Cardiac muscle cell (in vitro differentiated cells and primary cell): ENCODE measurements at places on chromosomes 13 and 19. TPM values are rescaled to one million over a fixed set of nuclear protein-coding genes. Genes with fewer than 3 reads are reported as not detected.

Gene PINLYP
- 8.7 and 12.8 TPM in 2 replicates for polyA plus RNA-seq

GRCh38 chr13:31437975-31438374 is 238.2 kb downstream of the B3GLCT start:
- H3K27ac ChIP-seq, result no peak overlapping the region
- no peak overlapping the region for H3K4me3 ChIP-seq
- no peak for DNase-seq
- peaks cover 7% of the 10 kb centered on the region for H3K4me1 ChIP-seq

GRCh38 chr13:96551546-96551945 is 442.7 kb downstream of the OXGR1 start:
- no peak for DNase-seq
- no peaks in the 10 kb centered on the region for H3K36me3 ChIP-seq
- H3K4me1 ChIP-seq, result no peaks in the 10 kb centered on the region
- no peaks in the 10 kb centered on the region for H3K27me3 ChIP-seq
- H3K27ac ChIP-seq, result no peak overlapping the region

DNA sequence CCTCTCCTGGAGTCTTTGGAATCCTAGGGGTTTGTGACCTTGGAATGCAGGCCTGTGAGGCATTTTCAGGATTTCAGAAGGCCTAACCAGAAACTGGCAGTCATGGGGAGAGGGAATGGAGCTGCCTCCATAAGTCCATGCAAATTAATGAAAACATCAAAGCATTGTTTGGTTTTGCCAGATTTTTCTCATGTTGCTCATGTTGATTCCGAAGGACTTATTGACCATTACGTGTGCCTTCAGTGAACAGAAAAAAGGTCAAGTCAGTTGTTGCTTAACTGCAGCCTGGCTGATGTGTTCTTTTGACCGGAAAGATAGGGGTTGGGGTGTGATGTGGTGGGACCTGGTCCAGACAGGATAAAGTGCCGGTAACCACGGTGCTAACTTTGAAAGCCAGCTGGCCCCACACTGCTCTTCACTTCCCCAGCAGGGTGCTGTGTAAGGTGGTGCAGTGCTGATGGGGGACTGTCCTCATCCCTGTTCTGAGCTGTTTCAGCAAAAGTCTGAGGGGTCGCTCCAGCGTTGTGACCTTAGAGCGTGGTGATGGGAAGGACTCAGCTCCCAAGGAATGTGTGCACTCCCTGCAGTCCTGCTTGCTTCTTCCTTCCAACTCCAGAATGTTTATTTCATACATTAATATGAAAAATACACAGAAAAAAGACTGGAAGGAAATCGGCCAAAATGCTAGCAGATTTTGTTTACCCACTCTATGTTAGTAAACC is 3.5 kb downstream of the RNF113B start:
- H3K36me3 ChIP-seq, result no peaks in the 10 kb centered on the region
- H3K4me3 ChIP-seq, result no peak overlapping the region
- no peaks in the 10 kb centered on the region for H3K27me3 ChIP-seq
- peak overlapping the region; percentile 68 for H3K27ac ChIP-seq
- peak; percentile 85 for DNase-seq

DNA sequence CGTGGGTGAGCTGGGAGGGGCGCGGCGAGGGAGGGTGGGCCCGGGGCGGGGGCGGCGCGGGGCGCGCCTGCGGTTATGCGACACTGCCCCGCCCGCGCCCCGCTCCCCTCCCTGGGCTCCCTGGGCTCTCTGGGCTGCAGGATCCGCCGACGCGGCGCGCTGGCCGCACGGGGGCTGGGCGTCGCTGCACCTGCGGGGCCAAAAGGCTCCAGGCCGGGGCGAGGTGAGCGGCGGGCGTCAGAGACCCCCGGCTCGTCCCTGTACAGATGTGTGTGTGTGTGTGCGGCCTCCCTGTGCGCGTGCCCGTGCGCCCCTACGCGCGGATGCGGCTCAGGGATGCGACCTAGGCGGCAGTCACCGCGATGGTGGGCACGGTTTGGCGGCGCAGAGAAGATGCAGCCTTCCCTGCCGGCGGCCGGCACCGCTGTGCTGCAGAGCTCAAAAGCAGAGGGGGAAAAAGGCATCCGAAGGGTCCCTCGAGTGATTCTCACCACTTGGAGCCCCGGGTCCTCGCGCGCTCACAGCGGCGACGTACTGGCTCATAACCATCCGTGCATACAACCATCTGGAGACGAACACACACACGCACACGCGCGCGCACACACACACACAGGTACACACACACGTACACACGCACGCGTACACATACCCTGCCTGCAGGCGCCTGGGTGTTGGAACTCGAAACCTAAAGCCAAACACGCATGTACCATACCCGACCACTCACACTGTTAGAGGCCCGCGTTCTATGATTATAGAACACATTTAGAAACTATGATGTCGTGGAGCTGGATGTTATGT is 709 bp downstream of the ATP8A2 start:
- H3K27ac ChIP-seq, result no peak overlapping the region
- H3K27me3 ChIP-seq, result peaks cover 71% of the 10 kb centered on the region
- peaks cover 7% of the 10 kb centered on the region for H3K4me1 ChIP-seq

GRCh38 chr19:46426506-46427162 is 2.1 kb downstream of the PNMA8C start:
- no peaks in the 10 kb centered on the region for H3K36me3 ChIP-seq
- peaks cover 6% of the 10 kb centered on the region for H3K4me1 ChIP-seq
- peak overlapping the region; percentile 86 for H3K27ac ChIP-seq
- H3K27me3 ChIP-seq, result peaks cover 14% of the 10 kb centered on the region
- peak; percentile 89 for DNase-seq

- peak overlapping the region; percentile 95 for H3K27ac ChIP-seq
- H3K36me3 ChIP-seq, result no peaks in the 10 kb centered on the region
- H3K4me3 ChIP-seq, result no peak overlapping the region
- no peak for DNase-seq
- H3K4me1 ChIP-seq, result peaks cover 41% of the 10 kb centered on the region
Observed at GRCh38 chr13:76019421-76020044, 383.4 kb downstream of the LMO7 start.

- H3K27me3 ChIP-seq, result no peaks in the 10 kb centered on the region
- H3K36me3 ChIP-seq, result no peaks in the 10 kb centered on the region
- no peaks in the 10 kb centered on the region for H3K4me1 ChIP-seq
Observed at GRCh38 chr19:33699754-33700407, 78.1 kb downstream of the CHST8 start.
